ENCODE measurements at places on chromosomes 5 and 9.

- no peak for DNase-seq
Observed at GRCh38 chr9:35702696-35703095, 13.0 kb upstream of the TPM2 start.

DNA sequence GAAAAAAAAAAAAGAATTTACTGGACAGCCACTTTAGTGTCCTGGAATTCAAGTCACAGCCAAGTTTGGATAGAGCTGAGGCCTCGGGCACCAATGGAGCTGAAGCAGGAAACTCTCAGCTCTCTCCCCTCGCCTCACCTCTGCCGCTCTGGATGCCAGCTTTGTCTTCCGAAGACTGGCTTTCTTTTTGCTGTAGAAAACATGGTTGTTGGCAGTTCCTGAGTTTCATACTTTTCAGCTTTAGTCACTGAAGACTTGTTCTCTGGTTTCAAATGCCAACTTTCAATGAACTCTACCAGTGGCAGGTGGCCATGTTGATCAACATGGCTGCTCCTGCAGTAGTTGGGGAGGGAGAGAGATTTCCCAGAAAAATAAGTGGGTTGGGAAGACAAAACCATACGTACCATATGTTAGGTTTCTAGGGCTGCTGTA is 142.2 kb downstream of the SNX18 start:
- no peak for DNase-seq

DNA sequence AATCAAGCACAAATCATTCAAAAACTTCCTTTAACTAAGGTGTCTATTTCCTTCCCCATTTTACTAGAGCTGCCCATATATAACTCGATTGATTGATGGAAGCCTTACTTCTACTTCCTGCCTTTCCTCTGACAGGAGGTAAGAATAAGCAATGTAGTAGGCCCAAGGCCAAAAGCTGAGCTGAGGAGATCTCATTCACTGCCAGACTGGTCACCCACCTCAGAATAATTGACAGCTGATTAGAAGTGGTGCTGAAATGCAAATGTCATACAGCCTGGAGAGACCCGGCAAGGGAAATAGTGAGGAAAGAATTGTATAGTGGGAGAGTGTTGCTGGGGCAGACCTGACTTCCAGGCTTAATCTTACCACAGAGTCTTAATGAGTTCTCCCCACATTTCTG is 239.9 kb downstream of the SAXO1 start:
- no peak for DNase-seq

DNA sequence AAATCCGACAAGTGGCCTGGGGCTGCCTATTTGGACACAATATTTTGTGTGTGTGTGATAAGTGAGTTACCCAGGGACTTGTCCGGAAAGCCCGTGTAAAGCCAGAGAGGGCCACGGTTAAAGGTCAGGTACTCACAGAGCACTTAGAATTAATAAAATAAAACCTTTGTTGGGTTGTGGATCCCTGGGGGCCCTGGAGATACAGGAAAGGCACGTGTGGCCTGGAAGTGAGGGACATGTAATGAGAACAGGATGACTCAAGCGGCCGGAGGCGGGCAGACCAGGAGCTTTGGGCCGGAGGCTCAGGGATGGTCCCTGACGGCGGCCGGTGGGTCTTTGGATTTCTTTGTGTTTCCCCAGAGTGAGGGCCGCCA is 1.0 kb downstream of the DMRT2 start:
- no peak for DNase-seq

GRCh38 chr9:91474656-91475055 is 51.0 kb upstream of the NFIL3 start:
- no peak for DNase-seq

- DNase-seq: no peak
Observed at GRCh38 chr5:66669086-66669861, 73.1 kb downstream of the MAST4 start.

DNA sequence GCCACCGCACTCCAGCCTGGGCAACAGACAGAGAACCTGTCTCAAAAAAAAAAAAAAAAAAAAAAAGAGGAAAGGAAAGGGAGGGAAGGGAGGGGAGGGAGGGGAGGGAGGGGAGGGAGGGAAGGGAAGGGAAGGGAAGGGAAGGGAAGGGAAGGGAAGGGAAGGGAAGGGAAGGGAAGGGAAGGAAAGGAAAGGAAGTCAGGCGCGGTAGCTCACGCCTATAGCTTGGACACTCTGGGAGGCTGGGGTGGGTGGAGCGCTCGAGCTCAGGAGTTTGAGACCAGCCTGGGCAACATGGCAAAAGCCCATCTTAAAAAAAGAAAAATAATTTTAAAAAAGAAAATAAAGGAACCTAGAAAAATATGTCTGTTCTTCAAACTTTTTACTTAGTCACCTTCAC is 56.0 kb upstream of the CER1 start:
- no peak for DNase-seq

All from T47D (cell line).